ENCODE measurements at places on chromosomes 3 and 15.
A peak's percentile ranks its signal among the peaks of the same experiment; 100 is the strongest.

DNA sequence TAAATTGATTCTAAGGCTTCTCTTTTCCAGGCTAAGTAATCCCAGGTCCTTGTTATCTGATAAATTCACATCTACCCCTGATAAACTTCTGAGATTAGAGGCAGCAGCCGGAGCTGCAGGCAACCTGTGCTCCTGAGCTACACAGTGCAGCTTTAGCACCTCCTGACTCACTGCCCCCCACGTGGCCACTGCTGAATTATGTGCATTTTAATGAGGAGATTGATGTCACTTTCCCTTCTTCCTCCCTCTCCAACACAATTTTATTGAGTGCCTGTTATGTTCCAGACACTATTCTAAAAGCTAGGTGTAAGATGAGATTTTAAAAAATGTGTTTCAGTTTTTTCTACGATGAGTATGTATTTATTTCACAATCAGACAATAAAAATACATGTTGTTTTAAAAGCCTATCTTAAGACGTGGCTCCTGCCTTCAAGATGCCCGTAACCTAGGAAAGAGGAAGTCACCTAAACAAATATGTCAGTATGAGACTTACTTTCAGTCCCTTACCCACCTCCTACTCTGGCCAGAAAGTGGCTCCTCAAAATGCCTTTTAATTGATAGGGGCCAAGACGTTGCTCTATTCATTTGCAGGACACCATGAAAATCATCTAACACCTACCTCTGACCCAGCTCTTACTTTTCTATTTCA, 161.5 kb upstream of the PFN2 start:
- peak; percentile 30 for DNase-seq

GRCh38 chr15:41896566-41896965, 2.7 kb upstream of the SPTBN5 start:
- DNase-seq = no peak

DNA sequence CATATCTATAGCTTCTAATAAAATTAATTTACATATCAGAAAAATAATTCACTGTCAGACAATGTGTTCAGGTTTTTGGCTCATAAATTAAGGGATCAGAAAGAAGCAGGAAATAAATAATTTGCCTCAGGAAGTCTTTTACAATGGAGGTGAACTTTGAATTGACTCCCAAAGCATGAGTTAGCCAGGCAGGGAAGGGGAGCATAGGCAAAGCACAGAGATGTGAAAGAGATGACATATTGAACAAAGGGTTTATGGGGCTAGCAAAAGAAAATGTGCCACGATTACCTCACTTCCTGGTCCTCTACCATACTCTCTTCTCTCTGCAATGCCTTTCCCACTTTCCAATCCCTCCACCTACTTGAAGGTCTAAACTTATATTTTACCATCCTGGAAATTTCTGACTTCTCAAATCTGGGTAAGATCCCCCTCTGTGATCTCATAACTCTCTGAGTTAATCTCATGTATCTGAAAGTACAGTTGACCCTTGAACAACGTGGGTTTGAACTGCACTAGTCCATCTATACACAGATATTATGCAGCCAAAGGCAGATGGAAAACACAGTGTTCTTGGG, 4.1 kb upstream of the HEXA start:
- no peak for DNase-seq

GRCh38 chr15:69164807-69165636, 4.6 kb downstream of the GLCE start:
- DNase-seq = peak; percentile 31

- peak; percentile 83 for DNase-seq
Observed at GRCh38 chr3:108420926-108421325, 89.5 kb downstream of the MYH15 start.

DNA sequence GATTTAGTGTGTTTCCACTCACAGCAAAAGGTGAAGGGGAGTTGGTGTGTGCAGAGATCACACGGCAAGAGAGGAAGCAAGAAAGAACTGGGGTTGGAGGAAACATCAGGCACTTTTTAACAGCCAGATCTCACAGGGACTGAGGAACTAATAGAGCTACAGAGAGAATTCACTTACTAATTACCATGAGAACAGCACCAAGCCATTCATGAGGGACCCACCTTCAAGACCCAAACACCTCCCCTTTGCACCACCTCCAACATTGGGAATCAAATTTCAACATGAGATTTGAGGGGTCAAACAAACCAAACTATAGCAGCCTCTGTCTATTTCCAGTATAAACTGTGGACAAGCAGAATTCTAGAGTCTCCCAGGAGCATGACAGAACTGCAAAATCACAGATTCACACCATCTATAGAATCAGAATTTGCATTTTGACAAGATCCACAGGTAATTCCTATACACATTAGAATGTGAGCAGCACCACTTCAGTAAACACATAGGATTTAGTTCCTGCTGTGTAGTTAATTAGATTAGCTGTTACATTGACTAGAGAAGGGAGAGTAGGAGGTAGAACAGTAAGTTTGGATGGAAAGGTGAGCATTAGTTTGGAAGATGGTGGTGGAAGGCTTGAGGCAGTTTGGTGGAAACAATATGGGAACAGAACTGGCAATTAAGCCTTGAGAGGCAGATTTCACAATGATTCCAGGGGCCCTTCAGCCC, 311.7 kb downstream of the NSUN3 start:
- no peak for DNase-seq

DNA sequence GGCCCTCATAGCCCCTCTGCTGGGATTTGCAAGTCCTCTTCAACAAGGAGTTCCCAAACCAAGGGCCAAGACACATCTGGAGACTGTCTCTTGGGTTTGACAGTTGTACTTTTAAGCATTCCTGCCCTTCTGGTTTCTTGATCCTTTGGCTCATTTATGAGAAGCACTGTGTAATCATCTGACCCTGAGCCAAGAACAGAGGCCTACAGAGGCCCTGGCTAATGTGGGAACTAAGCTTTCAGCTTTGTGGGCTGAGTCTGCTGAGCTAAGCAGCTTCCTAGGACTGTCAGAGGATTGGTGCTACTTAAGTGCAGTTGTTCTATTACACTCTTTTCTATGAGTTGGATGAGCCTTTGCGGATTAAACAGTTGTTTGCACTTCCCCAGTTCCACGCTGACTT, 178.3 kb downstream of the KBTBD8 start:
- DNase-seq = no peak

Data from astrocyte of the spinal cord (primary cell).